ENCODE measurements at places on chromosomes 2 and 18. TPM values are rescaled to one million over a fixed set of nuclear protein-coding genes. Genes with fewer than 3 reads are reported as not detected.

Gene ANKRD30B
- total RNA-seq, result 0.36 TPM

Gene RAD51AP2
- not detected for total RNA-seq

- DNase-seq, result no peak
Measured at GRCh38 chr2:19786408-19787058, 115.2 kb downstream of the TTC32 start.

- peak; percentile 70 for DNase-seq
Measured at GRCh38 chr18:22465859-22466457, 48.2 kb upstream of the CTAGE1 start.

- no peak for DNase-seq
Measured at GRCh38 chr2:241603686-241604085, 33.3 kb downstream of the THAP4 start.

GRCh38 chr2:188279093-188279445 lies 12.6 kb upstream of the GULP1 start:
- DNase-seq, result no peak

DNA sequence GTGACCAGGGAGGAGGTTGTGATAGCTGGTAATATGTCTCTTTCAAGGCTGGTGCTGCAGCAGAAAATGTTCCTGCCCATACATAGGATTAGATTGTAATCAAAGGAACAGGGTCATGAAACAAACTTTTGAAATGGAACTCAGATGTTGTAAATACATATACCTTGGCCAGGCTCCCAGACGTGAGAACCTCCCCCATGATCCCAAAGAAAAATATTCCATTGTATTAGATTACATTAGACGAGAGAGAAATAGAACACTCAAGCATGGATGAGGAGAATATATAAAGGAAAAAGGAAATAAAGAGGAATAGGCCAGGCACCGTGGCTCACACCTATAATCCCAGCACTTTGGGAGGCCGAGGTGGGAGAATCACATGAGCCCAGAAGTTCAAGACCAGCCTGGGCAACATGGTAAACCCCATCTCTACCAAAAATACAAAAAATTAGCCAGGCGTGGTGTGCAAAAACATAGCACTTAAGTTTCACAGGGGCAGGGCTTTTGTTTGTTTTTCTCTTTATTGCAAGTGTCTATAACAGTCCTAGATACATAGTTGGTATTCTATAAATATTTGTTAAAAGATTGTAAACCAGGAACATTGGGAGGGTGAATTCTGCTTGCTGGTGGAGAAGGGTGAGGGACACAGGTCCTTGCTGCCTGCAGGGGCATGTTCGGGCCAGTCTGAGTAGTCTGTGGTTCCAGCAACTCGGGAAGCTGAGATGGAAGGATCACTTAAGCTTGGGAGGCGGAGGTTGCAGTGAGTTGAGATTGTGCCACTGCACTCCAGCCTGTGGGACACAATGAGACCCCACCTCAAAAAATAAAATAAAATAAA lies 52.8 kb downstream of the RPL37A start:
- no peak for DNase-seq

All from sigmoid colon (tissue), 7 donors.